ENCODE measurements at places on chromosomes 7 and 10.

DNA sequence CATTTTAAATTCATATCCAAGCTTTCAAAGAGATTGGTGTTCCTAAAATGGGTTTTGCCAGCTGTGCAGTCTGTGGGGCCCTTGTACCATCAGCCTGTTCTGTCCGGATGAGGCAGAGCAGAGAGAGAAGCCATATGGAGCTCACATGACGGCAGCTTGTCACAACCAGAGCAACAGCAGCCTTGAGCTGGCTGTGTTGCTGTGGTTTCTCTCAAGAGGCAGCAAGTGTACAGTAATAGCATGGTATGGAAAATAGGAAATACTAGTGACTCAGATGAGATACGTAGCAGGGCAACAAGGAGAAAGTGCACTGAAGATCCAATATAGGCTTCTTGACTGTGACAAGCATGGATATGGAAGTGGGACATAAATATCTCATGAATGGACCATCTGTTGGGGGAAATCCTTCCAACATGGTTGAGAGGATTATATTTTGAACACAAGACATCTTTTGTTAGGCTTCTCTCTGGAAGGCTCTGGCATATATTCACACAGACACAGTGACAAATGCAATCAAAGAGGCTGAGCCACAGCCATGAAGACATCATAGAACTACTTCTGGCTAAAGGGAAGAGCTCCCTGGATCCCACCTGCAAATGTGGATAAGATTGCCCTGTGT is 251.0 kb upstream of the TAC1 start:
- no peak for DNase-seq

- no peak for DNase-seq
Measured at GRCh38 chr7:38016567-38016966, 96.1 kb downstream of the EPDR1 start.

- no peak for DNase-seq
Measured at GRCh38 chr7:80334908-80335307, 177.0 kb downstream of the GNAT3 start.

DNA sequence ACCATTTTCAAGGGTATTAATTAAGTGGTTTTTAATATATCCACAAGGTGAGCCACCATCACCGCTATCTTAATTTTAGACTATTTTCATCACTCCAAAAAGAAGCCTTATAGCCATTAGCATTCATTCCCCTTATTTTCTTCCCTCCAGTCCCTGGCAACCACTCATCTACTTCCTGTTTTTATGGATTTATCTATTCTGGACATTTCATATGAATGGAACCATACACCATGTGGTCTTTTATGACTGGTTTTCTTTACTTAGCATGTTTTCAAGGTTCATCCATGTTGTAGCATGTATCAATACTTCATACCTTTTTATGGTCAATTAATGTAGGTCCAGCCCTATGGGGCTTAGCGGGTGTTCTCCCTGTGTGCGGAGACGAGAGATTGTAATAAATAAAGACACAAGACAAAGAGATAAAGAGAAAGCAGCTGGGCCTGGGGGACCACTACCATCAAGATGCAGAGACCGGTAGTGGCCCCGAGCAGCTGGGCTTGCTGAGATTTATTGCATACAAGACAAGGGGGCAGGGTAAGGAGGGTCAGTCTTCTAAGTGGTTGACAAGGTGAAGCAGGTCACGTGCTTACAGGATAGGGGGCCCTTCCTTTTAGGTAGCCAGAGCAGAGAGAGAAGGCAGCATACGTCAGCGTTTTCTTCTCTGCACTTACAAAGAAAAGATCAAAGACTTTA is 14.6 kb downstream of the WBP1L start:
- peak; percentile 16 for DNase-seq

DNA sequence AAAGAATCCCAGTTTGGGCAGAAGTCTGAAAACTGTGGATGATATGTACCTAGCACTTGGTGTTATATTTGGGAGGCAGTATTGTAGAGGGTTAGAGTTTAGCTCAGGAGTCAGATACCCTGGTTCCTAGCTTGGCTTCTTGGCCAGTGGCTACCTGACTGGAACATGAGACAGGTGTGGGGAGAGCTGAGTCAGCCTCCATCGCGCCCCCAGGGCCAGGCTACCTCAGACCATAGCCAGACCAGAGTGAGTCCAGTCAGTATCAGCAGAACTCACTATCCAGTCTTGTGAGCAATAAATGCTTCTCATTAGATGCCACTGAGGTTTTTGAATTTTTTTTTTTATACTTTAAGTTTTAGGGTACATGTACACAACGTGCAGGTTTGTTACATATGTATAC is 26.0 kb downstream of the CYP3A5 start:
- no peak for DNase-seq

DNA sequence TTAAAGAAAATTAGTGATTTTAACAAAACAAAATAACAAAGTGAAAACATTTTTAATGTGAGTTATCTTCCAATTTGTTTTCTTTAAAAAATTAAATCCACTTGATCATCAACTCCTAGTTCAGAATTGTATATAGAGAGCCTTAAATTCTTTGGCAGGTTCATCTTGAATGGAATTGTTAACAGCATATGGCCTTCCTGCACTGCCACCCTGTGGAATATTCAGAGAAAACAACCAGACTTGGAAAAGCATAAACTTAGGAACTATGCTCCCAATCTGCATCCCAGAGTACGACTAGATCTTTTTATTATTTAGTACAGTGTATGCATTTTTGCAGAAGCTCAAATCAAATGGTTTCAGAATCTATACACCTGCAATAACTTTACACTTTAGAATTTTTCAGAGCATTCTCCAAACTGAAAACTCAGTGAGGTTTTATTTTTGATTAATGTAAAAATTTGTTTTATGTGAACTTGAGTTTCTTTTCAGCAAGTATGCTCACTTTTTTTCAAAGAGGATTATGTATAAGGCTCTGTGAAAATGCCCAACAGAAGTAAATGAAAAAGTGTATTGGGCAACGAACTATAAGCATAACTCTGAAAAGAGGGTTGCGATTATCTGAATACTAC is 44.9 kb upstream of the ANK3 start:
- DNase-seq, result peak; percentile 71

DNA sequence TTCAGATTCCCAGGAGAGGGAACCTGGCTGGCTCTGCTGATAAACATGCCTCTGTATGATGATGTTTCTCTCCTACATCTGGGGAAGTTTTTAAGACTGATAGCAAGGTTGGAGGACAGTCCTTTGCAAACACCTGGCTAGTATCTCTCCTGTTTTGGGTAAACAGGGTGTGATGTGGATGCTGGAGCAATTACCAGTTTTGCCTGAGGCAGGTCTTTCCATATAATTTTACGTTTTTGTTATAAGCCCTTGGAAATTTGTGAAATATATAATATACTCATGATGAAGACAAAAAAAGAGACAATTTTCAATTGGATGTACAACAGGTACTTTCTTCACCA is 138.6 kb downstream of the ADAM22 start:
- no peak for DNase-seq

- DNase-seq, result no peak
Measured at GRCh38 chr7:23607130-23607529, 9.9 kb downstream of the CCDC126 start.

DNA sequence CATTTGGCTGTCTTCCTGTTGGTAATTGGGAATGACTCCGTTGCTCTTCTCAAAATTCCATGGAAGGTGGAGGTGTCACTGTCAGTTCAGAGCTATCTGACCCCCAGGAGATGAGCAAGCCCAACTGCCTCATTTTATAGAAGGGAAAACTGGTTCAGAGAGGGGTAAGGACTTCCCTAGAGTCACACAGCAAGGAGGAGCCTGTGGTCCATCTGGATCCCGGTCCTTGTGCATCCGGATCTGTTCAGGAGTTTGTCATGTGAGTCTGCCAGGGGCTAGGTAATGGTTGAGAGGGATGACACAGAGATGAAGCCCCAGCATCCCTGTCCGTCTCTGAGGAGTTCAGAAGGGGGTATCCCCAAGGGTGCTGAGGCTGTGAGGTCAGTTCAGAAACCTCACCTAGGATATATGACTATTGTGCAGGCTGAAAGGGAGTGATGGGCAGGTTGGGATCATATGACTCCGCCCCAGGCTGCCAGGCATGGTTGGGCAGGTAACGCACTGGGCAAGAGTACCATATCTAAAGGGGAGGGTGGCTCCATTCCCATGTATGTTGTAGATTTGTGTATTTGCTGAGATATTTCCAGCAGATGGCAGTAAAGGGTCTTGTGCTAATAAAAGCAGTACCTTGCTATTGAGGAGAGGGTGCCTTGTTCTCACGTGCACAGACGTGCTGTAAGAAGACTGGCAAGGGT is 16.0 kb upstream of the SLC29A3 start:
- peak; percentile 71 for DNase-seq

DNA sequence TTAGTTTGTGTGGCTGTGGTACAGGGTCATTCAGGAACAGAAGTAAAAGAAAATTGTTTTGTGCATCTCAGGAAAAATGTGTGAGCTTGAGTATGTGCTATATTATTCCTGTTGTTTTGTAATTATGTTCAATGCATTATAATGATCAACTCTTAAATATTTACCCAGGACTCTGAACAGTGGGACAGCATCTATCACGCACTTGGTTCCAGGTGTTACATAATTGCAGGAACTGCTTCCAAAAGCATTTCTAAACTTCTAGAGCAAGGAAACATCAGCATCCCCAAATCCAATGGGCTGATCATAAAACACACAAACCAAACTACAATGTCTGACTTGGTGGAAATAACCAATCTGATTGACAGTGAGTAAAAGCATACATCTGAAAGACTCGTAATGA is 26.6 kb downstream of the ENO4 start:
- DNase-seq, result no peak

DNA sequence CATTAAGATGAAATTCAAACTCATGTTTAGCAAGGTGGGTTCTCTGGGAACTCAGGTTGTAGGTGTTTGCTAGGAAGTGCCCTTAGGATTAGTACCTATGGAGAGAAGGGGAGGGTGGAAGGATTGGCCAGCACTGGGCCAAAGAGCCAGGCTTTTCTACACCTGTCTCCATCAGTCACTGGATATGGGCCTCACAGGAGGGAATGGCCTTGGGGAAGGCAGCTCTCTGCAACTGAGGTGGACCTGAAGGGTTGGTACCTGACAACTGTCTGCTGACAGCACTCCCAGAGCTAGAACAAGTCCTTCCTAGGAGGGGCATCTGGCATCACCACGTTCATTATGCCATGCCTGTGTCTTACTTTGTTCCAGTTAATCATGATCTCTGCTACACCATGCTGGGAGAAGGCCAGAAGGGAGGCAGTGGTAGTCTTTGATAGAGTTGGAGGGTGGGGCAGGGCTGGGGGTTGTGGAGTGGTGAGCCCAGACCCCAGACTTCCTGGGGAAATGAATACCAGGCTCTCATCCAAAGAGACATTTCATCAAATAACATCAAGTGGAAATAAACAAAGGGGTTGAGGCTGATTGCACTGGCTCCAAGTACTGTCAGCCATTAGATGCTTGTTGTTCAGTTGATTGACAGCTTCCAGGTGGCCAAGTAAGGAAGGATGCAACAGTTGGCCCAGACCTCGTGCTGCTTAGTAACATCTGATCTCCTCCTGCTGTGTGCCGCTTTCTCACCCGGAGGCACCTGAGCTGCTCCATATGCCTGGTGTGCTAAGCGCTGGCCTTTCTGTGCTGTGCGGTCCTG is 70.6 kb upstream of the PIK3CG start:
- no peak for DNase-seq

GRCh38 chr10:70688828-70689227 is 16.5 kb downstream of the ADAMTS14 start:
- DNase-seq, result no peak

DNA sequence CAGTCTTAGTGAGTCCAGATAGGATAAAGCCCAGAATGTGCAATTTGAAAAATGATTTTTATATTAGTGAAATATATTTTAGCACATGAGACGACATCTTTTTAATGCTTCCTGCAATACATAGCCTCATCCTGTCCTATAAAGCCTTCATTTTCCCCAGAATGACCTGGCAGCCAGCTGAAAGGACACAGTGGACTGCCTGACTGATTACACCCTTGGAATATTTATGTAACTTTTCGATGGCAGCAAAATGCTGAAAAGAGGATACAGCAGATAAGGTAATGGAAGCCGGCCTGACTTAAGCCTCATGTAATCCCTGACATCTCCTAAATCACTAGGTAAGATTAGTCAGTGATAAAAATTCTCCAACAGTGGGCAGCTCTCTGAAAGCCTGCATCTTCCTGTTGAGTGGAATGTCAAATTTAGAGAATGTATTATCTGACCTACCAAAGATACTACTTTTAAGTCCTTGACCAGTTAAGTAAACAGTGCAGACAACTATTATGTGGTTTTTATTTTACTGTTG is 210.7 kb upstream of the STEAP1 start:
- no peak for DNase-seq

DNA sequence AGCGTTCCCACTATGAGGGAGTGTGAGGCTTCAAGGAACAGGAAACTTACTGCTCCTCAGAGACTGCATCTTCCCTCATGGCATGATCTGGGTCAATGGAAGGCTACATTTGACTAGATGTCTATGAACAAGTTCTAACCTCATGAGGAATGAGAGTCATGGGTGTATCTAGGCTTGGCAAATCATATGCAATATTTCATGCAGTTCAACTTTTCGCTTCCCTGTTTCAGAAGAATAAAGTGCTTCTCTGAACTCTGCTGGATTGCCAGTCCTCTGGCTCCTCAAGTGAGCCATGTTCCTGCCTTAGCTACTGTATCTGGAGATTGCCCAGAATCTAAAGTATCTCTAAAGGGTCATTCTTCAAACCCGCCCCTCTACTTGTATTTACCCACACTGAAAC is 54.3 kb upstream of the SEMA3A start:
- no peak for DNase-seq

GRCh38 chr7:92061154-92061553 is 73.1 kb downstream of the CYP51A1 start:
- no peak for DNase-seq

- no peak for DNase-seq
Measured at GRCh38 chr7:139713526-139714162, 64.2 kb downstream of the HIPK2 start.

DNA sequence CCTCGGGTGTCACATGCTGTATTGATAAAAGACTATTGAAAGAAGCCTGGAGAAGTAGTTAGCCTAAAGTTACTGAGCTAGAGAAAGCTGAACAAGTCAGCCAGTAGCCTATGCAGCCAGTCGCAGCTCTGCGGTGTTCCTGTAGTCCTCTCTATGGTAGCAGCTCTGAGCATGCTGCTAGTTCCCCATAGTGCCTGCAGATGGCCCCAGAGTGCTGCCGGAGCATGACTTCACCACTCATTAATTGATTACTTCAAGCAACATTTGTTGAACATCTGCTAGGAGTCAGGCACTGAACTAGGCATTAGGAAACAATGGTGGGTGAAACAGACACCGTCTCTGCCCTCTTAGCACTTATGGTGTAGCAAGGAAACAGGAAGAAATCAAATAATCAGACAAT is 422.7 kb downstream of the SORCS3 start:
- DNase-seq, result peak; percentile 50

DNA sequence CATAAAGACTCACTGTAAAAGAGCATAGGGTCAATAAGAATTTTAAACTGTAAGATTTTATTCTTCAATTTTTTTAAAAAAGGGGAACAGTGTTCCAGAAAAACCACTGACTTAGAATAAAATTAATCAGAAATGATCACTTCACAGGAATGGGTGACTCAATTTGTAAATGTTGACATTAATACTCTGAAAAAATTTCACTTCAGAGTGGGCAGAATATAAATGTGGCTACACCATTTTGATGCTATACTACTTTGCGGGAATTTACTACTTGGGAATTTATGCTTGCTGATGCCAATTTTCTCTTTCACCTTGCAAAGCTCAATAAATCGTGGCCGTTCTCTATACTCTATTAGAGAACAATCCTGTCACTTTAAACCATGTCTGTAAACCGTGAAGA is 126.9 kb downstream of the HIBADH start:
- DNase-seq, result no peak
